ENCODE measurements at places on chromosomes 1 and 21.

GRCh38 chr1:34708106-34708505 is 46.7 kb upstream of the GJB5 start:
- DNase-seq: no peak

- no peak for DNase-seq
Measured at GRCh38 chr1:244296003-244296402, 155.7 kb downstream of the ADSS2 start.

- peak; percentile 47 for DNase-seq
Measured at GRCh38 chr1:234573711-234574299, 36.2 kb downstream of the IRF2BP2 start.

GRCh38 chr1:236117710-236118109 is 24.6 kb upstream of the GPR137B start:
- DNase-seq: peak; percentile 75

GRCh38 chr1:55726994-55727393 is 511.8 kb upstream of the USP24 start:
- peak; percentile 44 for DNase-seq

- DNase-seq: peak; percentile 84
Measured at GRCh38 chr1:43453442-43454269, at the start of gene HYI. Gene HYI, minus strand, starts transcription at chr1:43453931. Its CDS starts 138 bp downstream, at chr1:43453793.
